NCI-H1436 treated with DMSO at 0.1 percent for 48 hours (cell line): ENCODE measurements at places on chromosomes 16 and 17.

GRCh38 chr17:8222380-8222629 is 11.9 kb upstream of the AURKB start:
- peak; percentile 53 for DNase-seq

DNA sequence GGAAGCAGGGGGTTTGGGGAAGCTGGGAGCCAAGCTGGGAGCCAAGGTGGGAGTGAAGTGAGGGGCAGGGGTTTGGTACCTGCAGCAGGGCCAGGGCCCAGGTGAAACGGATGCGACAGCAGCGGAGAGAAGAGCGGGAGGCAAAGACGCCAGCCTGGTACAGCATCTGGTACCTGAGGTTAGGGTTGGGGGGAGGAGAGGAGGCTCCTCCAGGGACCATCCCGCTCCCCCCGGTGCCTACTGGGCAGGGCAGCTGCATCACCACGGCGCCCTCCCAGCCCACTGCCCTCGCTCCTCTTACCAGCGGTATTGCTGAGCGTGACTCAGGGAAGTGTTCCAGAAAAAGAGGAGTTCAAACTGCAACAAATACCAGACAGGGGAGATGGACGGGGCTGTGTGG is 9.8 kb downstream of the CLN3 start:
- DNase-seq, result no peak

DNA sequence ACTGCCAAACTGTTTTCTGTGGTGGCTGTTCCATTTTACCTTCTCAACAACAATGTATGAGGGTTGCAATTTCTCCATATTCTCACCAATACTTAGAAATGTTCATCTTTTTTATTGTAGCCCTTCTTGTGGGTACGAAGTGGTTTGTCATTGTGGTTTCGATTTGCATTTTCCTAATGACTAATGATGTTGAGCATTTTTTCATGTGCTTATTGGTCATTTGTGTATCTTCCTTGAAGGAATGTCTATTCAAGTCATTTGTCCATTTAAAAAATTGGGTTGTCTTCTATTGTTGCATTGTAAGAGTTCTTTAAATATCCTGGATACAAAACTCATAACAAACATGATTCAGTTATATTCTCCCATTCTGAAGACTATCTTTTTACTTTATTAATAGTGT is 47.5 kb upstream of the CCL2 start:
- no peak for DNase-seq

GRCh38 chr16:1812732-1813163 is 13.9 kb downstream of the HAGH start:
- DNase-seq, result no peak

DNA sequence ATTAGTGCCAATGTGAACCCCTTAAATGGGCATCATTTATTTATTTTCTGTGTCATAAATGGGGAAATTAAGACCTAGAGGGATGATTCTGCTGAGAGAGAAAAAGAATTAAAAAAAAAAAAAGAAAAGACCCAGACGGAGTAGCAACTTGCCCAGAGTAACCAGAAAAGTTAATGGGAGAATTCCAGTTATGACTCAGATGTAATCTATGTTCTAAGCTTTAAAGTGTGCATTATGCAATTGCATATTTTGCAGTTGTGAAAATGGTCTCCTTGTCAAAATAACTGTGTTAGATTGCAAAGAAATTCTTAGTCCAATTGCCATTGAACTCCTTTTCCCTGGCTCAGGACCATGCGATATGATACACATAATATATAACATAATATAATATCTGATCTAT is 38.6 kb upstream of the TBX2 start:
- no peak for DNase-seq

- DNase-seq, result no peak
Measured at GRCh38 chr17:50209472-50210239, 8.2 kb upstream of the COL1A1 start.

DNA sequence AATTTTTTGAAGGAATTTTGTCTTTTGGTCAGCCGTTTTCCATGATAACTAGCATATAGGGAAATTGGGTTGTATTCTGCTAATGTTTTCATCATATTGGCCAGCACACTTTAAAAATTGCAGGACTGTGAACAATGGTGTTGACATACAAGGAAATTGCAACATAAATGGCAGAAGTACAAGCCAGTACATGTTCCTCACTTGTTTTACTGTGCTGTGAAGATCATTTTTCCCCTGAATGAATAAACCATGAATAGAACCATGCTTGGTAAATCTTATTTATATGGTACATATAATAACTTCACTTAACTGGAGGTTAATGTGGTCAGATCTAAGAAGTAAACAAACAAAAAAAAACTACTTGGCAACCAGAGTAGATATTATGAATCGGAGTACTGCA is 22.8 kb downstream of the OMG start:
- peak; percentile 21 for DNase-seq

DNA sequence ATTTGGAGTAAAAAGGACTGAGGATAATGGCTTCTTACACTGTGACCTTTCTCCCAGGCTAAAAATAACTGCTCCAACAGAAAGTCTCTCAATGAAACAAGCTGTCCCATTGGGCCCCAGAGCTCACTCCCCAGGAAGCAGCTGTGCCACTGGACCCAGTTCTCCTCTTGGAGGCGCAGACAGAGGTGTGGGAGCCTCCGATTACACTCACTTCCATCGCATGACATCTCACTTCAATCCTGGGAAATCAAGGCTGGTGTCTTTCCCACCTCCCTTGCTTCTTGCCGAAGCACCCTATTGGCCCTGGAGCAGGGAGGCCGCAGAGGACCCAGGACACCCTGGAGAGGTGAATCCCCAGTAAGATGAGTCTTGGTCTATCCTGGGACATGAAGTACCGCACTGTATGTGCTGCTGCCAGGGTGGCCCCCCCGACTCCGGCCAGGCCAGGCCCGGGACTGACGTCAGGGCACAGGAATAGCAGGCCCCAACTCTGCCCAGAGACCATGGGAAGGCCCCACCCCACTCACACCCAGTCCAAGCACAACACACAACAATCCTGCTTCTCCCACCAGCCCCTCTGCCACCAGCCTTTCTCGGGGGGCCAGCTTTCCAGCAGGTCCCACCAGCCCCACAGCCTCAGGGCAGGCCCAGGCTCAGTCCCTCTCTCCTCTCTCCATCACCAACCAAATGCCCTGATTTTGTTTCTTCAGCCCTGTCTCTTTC is 29.5 kb downstream of the SRL start:
- no peak for DNase-seq
